ENCODE measurements at places on chromosomes 1 and 21. TPM values are rescaled to one million over a fixed set of nuclear protein-coding genes. Genes with fewer than 3 reads are reported as not detected.

Gene THEM5
- total RNA-seq: not detected

Gene C1orf116
- 47.1 TPM for total RNA-seq

Gene INSRR
- total RNA-seq: not detected

Gene C1orf53
- total RNA-seq: 12.8 TPM

Gene MROH9
- not detected for total RNA-seq

Gene LCA5L
- 0.81 TPM for total RNA-seq

Gene TMPRSS3
- total RNA-seq: 0.05 TPM

Gene CLDN17
- total RNA-seq: not detected

Data from HT-29 (cell line).